ENCODE measurements at places on chromosomes 11 and 22.

DNA sequence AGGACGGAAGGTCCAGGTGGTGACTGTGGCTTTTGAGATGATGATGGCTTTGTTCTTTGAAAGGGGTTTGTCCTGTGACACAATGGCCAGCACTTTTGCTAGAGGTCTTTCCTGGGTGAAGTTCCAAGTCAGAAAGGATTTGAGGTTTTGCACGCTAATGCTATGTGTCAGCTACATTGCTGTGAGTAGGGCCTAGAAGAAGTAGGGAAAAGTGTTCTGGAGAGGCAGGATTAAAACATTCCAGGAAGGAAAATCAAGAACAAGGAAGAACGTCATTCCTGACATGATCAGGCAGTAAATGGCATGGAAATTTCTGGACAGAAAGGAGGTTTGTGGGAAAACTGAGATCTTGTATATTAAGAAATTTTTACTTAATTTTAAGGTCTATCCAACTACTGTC is 290.7 kb downstream of the NTM start:
- DNase-seq = no peak

GRCh38 chr11:74208507-74208906 is 37.4 kb downstream of the PPME1 start:
- no peak for DNase-seq

- no peak for DNase-seq
Observed at GRCh38 chr22:47298017-47298785, 535.8 kb downstream of the TBC1D22A start.

GRCh38 chr11:1770528-1770927 is 6.8 kb upstream of the CTSD start:
- peak; percentile 3 for DNase-seq

GRCh38 chr22:20430101-20430719 is 7.4 kb downstream of the SCARF2 start:
- DNase-seq = no peak

- DNase-seq = no peak
Observed at GRCh38 chr11:45864041-45864440, 16.8 kb downstream of the CRY2 start.

GRCh38 chr22:25038239-25038638 is 85.7 kb downstream of the KIAA1671 start:
- DNase-seq = no peak

DNA sequence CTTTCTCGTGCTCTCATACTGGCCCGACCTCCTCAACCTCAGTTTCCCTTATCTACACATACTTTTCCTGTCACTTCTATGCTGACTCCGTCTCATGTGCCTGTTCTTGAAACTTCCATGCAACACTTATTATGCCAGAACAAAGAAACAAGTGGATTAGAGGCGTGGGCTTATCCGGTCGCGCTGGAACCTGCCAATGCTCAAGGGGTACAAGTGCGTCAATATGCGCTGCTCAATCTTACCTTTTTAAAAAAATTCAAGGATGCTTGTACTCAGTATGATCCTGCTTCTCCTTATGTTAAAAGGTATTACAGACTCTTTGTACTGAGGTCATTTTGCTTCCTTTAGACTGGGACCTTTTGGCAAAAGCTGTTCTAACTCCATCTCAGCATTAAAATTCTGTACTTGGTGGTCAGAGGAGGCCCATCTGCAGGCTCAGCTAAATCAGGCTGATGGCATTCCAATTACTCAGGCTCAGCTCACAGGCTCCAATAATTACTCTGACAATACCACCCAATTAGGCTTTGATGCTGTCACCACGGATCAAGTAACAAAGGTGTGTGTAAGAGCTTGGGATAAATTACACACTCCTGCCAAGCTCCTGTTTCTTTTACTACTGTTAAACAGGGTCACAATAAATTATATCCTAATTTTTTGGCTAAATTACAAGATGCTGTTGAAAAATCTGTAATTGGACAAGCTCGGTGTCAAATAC is 26.3 kb upstream of the ALDH3B2 start:
- DNase-seq = no peak

- DNase-seq = no peak
Observed at GRCh38 chr11:5203366-5203765, 2.9 kb upstream of the OR51V1 start.

DNA sequence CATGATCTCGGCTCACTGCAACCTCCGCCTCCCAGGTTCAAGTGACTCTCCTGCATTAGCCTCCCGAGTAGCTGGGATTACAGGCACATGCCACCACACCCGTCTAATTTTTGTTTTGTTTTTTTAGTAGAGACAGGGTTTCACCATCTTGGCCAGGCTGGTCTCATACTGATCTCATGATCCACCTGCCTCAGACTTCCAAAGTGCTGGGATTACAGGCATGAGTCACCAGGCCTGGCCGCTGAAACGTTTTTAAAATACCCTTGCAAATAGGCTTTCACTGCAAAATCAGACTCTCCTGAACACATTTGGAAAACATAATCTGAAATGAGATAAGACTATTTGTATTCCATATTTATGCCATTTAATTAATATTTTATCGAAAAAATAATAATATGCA is 826.1 kb upstream of the CNTN5 start:
- DNase-seq = no peak

DNA sequence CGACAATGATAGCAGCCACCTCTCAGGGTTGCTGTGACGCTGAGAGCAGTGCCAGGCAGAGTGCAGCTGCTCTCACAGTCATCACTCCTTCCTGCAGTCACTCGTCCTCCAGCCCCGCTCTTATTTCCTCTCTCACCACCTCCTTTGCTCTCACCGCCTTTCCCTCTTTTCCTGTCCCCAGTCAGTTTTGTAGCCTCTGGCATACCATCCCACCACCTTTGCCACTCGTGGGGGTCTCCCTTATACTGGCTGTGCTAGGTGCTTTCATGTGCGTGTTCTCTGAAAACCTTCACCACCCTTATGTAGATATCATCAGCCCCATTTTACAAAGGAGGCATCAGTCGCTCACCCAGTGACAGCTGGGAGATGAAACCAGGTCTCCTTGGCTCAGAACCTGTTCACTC is 19.3 kb upstream of the ST3GAL4 start:
- DNase-seq = no peak

DNA sequence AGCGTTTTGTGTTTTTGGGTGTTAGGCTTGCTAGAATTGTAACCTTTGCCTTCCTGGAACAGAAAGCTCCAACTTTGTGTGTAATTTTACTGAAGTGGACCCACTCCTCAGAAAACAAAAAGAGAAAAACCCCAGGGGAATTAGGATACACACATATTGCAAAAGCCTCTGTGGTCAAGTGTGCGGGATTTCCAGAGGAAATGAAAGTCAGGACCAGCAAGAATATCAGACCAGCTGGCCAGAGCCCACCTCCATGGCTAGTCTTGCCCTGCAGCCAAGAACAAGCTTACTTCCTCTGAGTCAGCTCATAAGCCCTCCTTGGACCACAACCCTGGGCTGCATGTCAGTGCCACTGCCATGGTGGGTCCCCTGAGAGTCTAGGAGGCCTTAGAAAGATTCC is 37.0 kb upstream of the FTH1 start:
- DNase-seq = no peak

DNA sequence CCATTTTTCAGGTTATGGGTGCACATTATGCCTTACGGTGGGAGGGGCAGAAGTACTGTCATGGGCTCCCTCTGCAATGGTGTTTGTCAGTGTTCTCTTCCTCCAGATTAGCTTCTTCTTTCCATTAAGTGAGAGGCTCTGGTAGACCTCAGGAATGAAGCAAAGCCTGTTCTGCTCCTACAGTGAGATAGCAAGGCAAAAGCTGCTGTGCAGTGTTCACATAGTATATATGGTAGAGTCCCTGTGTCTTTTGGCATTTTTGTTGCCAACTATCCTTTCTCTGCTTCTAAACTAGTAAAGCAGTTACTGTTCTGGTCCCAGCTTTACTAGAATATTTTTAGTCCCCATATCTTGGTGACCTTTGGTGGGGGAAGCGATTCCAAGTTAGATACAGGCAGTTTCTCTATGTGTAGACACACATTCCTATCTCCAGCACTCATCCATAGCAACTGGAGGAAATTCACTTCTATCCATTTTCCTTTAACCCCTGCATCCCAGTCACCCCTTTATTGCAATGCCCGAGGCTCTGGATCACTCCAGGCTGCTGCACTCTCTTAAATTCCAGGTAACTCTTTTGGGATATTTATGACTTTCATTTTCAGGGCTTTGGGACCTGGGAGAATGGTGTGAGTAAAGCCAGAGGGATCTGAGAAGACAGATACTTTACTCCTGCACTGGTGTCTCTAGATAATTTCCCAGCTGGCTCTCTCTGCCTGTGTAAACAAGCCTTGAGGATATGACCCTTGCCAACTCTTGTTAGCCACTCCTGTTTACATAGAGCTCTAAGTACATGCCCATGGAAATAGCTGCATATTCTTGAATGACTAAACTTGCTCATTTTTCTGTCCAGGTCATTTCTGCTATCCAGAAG is 3.9 kb upstream of the TRIM34 start:
- DNase-seq = no peak

- DNase-seq = no peak
Observed at GRCh38 chr22:29313576-29314466, 1.7 kb downstream of the RASL10A start.

GRCh38 chr11:112115386-112115785 is 28.7 kb downstream of the SDHD start:
- DNase-seq = no peak

DNA sequence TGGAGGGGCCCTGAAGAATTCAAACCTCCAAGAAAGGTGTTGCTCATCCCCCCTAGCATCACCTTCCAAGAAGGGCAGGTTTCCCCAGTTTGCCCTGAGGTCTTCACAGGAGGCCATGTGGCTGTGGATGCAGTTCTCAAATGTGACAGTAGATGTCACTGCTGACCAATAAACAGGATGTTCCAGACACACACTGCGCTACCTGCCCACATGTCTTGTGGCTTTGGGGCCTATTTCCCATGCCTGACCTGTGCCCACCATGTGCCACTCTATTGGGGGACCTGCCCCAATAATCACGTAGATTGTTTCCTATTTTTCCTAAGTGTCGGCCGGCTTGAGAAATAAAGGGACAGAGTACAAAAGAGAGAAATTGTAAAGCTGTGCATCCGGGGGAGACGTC is 4.5 kb downstream of the GSTT2 start:
- DNase-seq = no peak

DNA sequence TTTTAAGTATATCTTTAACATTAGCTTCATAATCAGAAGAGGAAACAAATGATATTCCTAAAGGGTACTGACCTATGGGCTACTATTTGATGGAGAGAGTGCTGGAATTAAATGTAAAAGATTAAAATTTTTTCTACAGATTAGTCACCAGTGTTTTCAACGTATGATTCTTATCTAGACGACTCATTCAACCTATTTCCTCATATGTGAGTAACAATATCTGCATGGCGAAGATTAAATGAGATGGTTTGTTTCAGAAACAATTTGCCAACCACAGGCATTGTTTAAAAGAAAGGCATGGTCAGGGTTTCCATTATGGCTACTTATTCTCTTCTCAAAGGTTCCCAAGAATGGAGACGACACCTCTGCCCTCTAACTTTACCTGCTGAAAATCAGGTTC is 20.4 kb downstream of the OR56B4 start:
- DNase-seq = no peak

- peak; percentile 66 for DNase-seq
Observed at GRCh38 chr22:30425616-30426387, at the start of gene MTFP1. TSS of gene MTFP1 (plus strand) at chr22:30425768. CDS start at chr22:30425880, 112 bp downstream.

DNA sequence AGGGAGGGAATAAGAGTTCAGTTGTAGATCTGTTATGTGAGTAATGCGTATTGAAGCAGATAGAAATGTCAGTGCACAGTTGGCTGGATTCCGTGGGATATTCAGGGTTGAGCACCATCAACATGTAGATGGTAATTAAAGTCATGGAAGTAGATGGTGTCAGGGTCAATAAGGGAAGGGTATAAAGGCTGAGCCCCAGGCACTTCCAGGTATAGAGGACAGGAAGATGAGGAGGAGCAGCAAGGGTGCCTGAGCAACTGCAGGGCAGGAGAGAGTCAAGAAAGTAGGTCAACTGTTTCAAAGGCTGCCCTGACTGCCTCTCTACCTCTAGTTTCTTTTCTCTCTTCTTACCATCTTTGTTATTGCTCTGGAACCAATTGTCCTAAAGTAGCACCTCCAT is 85.9 kb downstream of the MICAL2 start:
- no peak for DNase-seq

- no peak for DNase-seq
Observed at GRCh38 chr22:41000941-41001721, 50.0 kb downstream of the RBX1 start.

DNA sequence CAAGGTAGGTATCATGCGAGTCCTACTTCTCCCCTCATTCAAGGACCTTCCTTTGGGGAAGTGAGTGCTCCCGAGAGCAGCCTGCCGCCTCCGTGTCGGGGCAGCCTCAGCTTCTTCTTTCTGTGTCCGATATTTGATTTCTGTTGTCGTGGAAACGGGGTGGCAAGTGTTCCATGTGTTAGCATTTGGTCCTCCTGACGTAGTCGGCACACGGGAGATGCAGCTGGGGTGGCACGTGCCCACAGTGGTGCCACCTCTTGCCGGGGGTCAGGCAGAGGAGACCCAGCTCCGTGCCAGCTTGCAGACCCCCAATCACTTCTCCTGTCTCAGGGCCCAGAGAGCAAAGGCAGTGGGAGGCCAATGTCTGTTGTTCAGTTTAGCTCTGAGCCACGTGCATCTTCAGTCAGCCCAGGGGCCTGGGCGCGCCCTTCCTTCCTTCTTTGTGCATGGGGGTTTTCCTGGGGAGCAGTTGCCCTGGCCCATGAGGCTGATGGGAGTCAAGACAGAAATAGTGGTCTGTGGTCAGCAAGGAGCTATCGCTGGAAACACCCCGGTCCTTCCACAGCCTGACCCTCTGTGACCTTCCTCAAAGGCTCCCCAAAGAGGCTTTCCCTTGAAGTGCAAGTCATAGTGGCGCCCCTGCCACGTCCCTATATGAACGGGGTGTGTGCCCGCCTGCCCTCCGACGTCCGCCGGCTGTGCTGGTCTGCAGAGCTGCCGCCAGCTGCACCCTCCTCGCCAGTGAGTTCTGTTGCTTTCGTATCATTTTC is 44.5 kb downstream of the PARVB start:
- peak; percentile 37 for DNase-seq

DNA sequence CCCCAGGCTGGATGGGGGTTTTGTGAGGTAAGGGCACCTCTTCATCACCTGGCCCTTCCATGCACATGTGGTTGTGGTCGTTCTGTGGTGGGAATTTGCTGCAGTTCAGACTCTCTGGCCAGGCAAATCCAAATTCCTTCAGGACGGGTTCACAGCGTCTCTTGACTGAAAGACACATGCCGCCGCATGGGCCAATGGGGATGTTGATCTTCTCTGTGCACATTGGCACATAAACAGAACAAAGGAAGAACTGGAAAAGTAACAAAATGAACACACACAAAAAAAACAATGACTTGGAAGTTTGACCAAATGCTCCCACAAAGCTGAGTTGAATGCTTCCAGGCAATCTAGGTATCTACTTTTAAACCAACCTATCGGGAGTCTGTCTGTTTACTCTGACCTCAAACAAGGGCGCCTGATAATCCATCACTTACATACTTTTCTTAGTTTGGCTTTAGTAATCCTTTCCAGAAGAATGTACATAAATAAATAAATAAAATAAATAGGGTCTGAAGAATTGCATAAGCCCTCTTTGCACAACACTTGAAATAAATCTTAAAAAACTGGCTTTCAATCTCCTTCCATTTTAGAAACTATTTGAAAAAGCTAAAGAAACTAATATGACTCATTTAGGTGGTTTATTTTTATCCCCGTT is 2.8 kb downstream of the FZD4 start:
- no peak for DNase-seq
